Foreskin melanocyte (primary cell): ENCODE measurements at places on chromosomes 3 and 15.

- no peak for DNase-seq
These were observed 103.6 kb downstream of the ECT2 start for GRCh38 chr3:172853921-172854666.

GRCh38 chr3:44001072-44001471 is 240.6 kb upstream of the TOPAZ1 start:
- no peak for DNase-seq

DNA sequence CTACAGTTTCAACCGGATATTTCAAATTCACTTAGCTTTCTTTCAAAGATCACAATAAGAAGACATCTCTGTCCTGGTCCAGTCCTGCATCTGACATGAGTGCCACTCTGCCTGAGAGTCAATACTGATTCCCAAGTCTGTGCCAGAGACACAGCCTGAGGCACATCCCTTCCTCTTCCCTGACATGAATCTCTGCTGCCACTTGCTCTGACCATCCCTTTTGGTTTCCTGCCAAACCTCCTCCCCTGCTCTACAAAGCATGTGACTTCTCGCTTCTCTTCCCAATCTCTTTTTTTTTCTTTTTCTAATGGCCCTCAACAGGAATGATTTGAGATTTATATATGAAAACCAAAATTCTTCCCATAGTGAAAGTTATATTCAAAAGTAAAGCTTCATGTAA is 117.9 kb downstream of the MECOM start:
- peak; percentile 18 for DNase-seq

- DNase-seq: no peak
These were observed 191.4 kb downstream of the LRTM1 start for GRCh38 chr3:54736459-54736858.

DNA sequence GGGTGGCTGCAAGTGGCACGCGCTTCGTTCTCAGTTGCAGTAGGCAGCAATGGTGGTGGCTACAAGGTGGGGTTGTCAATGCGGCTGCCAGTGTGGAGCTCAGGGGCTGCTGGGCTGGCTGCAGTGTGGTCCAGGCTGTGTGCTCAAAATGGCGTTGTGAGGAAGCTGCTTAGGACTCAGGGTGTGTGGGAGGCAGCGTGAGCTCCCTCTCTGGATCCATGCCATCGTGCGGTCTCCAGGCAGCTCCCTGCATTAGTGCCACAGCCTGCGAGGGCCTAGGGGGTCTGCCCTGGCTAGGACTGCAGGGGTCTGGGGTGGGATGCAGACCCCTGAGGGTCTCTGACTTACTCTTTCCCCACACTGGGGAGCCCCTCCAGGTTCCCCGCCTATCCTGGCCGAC is 397.2 kb downstream of the OCA2 start:
- no peak for DNase-seq

GRCh38 chr15:71259866-71260265 is 144.6 kb downstream of the THSD4 start:
- no peak for DNase-seq

- no peak for DNase-seq
These were observed 10.9 kb upstream of the PLCL2 start for GRCh38 chr3:16873872-16874271.

DNA sequence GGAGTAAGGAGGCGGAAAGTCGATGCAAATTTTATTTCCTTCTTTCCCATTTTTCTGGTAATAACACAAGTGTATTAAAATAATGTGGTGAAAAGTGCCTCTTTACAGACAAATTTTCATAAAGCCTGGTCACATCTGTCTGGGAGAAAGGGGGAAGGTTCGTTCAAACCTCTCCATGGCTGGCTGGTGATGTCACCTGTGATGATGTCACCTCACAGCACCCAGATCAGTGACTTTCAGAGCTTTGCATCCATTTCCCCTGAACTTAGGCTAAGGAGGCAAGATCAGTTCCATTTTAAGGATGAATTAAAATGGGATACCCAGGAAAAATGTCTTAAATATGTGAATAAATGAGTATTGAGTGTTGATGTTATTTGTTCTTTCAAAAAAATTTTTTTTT is 34.1 kb downstream of the ATP10A start:
- DNase-seq: no peak

- no peak for DNase-seq
These were observed 359.7 kb upstream of the ATP10A start for GRCh38 chr15:26222781-26223180.

DNA sequence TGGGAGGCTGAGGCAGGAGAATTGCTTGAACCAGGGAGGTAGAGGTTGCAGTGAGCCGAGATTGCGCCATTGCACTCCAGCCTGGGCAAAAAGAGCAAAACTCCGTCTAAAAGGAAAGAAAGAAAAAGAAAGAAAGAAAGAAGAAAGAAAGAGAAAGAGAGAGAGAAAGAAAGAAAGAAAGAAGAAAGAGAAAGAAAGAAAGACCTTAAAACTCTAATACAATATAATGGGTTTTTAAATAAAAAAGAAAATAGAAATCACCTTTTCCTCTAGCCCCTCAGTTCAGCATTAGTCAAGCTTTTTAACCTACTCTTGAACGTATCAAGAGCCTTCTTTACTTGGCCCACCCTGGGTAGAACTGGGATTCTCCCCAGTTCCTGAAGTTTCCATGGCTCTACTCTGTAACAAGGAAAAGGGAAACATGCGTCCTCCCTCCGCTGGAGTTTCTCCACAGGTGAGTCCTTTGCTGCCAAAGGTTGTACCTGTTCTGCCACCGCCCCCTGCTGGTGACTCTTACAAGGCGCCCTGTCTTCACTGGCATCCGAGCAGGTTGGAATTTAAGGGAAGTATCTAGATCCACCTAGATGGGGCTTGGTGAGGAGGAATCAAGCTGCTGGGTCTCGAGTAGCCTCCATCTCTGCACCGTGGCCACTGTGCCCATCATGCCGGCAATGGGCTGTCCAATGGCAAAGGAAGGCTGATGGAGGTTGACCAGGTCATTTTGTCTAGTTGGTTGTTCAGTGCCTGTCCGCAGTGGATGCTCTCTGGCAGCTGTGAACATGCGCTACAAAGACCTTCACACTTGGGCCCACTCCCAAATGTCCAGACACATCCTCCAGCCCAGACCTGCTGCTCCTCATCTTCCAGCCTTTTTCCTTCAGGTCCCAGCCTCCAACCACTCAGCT is 20.6 kb upstream of the EPHB3 start:
- no peak for DNase-seq

GRCh38 chr15:65323071-65323511 is 18.6 kb downstream of the RNU5B-1 start:
- no peak for DNase-seq

DNA sequence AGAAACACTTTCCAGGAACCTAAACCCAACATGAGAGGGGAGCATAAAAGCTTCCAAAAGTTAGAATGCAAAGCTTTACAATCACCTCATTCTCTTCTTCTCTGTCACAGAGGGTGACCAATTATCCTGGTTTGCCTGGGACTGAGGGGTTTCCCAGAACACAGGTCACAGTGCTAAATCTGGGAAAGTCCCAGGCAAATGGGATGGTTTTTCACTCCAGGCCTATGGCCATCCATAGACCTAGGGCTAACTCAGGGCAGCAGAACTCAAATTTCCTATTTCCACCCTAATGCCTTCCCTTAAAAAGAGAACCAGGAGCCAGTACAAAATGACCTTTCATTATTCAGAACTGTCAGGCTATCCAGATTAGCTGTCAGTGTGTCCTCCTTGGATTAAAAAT is 77.0 kb downstream of the TM4SF4 start:
- DNase-seq: no peak

DNA sequence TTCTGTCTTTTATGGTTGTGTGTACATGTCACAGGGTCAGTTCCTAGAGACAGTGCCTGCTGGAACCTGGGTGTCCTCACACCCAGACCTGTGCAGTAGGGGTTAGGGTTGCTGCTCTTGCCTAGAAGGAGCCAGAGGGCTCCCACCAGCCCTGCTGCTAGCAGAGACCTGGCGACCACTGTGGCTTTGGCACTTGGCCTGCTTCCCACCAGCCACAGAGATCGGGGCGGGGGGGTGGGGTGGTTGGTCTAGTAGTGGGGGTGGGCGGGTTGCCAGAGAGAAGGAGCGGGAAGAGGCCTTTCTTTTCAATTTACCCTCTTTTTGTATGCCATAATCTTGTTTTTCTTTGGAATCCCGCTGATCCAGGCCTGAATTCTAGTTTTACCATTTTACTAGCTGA is 29.4 kb downstream of the EEFSEC start:
- no peak for DNase-seq

DNA sequence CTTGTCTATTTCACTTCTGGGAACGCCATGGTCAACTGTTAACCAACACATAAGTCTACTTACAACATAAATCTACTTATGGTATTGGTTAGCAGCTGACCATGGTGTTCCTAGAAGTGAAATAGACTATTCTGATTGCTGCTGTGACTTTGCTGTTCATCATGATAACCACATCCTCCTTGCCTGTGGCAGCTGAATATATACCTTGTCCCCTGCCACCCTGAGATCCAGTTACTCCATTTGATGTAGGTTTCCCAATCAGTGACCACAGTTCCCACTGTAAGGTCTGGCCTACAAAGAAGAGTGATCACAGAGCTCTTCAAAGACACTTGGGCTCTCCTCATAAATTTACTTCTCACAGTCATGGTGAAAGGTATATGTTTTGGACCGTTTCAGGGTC is 66.8 kb upstream of the ALDH1A3 start:
- no peak for DNase-seq

DNA sequence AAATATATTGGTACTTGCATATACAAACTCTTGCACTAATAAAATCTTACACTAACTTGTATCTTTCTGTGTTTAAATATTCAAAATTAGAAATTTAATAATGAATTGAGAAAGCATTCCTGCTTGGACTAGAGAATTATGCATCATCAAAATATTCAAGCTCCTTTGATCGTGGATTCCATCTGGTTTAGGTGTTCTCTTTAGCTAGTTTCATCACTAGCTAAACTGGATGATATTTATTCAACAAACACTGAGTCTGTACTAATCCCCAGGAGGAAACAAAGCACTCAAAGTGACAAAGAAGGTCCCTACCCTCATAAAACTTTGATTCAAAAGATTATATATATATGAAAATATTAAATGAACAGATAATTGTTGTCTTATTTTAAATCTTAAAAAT is 1360.9 kb upstream of the ALCAM start:
- DNase-seq: no peak

- no peak for DNase-seq
These were observed 36.7 kb downstream of the C2CD4A start for GRCh38 chr15:62103431-62103830.

GRCh38 chr15:59177317-59177660 is 29.4 kb upstream of the LDHAL6B start:
- peak; percentile 94 for DNase-seq

- DNase-seq: no peak
These were observed 96.8 kb downstream of the ADAMTS17 start for GRCh38 chr15:100244796-100245486.

DNA sequence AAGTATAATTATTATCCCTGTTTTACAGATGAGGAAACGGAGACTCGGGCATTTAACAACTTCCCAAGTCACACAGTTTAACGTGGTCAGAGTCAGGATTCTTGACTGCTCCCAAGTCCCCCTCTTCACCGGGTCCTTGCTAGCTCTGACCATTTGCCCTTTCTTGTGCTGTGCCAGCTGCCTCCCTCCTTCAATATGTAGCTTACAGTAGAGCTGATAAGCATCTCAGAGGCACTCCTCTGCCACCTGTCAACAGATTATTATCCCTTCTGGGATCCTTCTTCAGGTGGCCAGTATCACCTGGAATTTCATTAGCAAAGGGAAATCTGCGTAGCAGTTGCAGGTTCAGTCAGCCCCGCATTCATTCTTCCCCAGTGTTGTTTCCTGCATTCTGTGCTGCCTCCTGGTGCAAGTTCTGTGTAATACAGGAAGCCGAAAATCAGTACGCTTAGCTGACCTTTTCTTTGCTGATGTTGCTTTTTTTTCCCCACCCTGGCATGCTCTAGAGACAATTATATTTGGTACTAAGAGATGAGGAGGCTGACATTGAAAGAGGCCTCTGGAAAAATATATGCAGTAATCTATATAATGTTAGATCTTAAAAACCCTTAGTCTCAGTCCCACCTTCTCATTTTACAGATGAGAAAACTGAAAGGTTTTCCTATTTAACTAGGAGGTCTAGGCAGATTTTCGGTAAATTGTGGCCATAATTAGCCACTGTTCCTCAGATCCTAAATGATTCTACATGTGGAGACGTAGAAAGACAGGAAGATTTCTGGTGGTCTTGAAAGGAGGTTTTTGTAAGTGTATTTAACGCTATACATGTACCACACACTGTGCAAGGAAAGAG is 24.8 kb downstream of the TMOD2 start:
- no peak for DNase-seq

DNA sequence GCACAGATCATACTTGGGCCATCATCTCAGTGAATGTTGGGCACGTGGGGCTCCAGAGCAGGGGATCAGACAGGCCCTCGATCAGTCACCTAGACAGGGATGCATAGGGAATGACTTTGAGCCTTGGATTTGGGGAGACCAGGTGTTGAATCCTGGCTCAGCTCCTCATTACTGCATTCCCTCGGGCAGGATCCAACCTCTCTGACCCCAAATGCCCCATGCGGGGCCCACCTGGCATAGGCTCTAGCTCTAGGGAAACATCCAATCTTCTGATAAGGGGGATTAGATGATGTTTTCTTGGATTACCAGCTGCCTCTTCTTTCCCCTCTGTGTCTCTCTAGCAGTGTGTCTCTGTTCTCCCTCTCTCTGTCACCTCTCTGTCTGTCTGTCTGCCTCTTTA is 22.7 kb downstream of the LOXL1 start:
- DNase-seq: no peak

- DNase-seq: no peak
These were observed 25.3 kb downstream of the SEMA5B start for GRCh38 chr3:123002100-123002748.

DNA sequence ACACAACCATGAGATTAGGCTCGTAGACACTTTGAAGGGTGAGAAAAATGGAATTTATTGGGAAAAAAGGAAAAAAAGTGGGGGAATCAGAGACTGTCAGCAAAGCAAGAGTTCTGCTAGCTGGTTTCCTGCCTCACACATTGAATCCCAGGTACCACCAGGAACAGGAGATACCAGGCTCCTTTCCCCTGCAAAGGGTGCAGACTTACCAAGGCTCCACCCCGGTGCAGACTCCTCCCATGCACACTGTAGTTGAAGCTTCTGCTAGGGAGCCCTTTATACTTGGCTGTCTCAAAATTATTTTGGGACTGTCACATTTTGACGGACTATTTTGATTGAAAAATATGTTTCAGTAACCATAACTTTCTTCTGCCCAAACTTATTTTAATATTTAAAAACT is 819.9 kb upstream of the GBE1 start:
- no peak for DNase-seq
